ENCODE measurements at places on chromosomes 12 and 14.

DNA sequence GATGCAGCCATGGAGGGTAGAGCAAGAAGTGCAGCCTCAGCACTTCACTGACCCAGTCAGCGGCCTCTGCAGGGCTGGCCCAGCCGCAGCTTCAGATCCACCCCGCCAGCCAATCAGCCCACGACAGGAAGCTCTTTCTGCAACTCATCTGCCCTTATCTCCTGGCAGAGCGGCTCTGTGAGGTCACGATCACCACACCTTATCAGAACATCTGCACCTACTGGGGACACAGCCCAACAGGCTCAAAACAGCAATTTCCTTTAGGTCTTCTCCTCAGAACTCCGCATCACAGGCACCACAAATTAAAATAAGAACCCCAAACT is 287.3 kb downstream of the BCL11B start:
- H3K27ac ChIP-seq: peak overlapping the region; percentile 97
- H3K4me3 ChIP-seq: peak overlapping the region; percentile 9
- DNase-seq: peak; percentile 89
- peaks cover 59% of the 10 kb centered on the region for H3K4me1 ChIP-seq
- peaks cover 4% of the 10 kb centered on the region for H3K36me3 ChIP-seq
- H3K27me3 ChIP-seq: no peaks in the 10 kb centered on the region

DNA sequence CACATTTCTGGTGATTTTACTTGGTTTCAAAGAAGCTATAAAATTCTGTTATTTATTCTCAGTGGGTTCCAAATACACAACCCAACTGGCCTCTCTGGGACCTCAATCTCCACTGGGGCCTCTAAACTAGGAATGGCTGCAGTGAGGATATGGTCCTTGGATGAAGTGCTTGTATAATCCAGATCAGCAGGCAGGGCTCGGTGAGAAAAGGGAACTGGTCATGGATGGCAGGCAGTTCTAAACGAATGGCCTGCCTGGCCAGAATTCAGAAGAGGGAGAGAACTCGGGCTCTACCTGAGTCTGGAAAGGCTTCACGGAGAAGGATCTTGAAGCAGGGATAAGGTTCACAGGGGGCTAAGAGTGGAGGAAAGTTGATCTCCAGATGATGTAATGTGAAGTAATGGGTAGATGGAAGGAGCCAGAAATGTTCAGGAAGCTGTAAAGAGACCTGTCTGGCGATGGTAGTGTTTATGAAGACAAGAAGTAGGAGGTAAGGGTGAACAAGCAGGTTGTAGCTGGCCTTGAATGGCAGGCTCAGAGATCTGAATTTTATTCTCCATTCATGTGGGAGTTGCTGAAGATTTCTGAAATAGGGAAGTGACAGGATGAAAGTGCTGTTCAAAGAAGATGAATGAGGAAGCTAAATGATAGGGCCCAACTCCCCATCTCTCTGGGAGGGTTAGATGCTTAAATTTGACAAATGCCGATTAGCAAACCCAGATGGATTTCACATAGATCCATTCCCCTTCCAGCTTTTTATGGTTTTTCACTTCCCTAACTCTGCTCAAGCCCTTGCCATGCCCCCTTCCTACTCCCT is 31.5 kb upstream of the ANO6 start:
- no peak overlapping the region for H3K4me3 ChIP-seq
- DNase-seq: no peak
- no peaks in the 10 kb centered on the region for H3K4me1 ChIP-seq
- H3K27me3 ChIP-seq: no peaks in the 10 kb centered on the region

DNA sequence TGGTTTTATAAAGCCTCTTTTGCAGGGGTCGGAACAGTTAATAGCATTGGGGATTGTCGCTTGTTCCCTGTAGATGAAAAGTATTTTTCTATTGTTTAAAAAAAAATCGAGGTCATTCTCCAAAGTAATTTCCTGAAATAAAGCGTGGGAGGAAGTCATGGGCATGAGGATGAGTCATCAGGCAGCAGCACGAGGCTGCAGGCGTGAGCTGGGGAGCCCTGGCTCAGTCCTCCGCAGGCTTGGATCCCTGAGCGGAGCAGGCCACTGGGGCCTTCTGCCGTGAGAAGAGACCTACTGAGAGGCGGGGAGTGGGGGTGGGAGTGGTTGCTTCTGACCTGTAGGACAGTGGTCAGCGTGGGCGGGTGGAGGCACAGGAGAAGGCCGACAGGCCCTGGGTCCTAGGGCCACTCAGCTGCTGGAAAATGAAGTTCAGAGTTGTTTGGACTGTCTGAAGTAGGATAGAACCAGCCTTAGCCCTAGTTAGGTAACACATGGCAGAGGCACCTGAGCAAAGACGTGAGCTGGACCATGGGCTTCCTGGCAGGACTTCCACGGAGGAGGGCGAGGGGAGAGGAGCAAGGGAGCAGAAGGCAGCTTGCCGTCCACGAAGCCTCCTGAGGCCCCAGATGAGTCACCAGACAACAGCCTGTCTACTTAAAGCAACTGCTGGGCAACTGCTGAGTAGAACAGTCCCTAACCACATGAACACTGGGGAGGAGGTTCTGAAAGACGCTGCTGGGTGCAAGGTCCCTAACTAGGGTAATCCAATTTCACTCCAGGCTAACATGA is 21.1 kb upstream of the LGALS3 start:
- H3K4me3 ChIP-seq: no peak overlapping the region
- H3K27me3 ChIP-seq: peaks cover under 1% of the 10 kb centered on the region

- H3K36me3 ChIP-seq: no peaks in the 10 kb centered on the region
- H3K4me3 ChIP-seq: no peak overlapping the region
- peaks cover 13% of the 10 kb centered on the region for H3K4me1 ChIP-seq
- H3K27me3 ChIP-seq: peaks cover 4% of the 10 kb centered on the region
- H3K27ac ChIP-seq: no peak overlapping the region
- no peak for DNase-seq
Measured at GRCh38 chr12:25337916-25338315, 87.2 kb upstream of the KRAS start.
